ENCODE measurements at places on chromosomes 16 and 17. TPM values are rescaled to one million over a fixed set of nuclear protein-coding genes. Genes with fewer than 3 reads are reported as not detected.

DNA sequence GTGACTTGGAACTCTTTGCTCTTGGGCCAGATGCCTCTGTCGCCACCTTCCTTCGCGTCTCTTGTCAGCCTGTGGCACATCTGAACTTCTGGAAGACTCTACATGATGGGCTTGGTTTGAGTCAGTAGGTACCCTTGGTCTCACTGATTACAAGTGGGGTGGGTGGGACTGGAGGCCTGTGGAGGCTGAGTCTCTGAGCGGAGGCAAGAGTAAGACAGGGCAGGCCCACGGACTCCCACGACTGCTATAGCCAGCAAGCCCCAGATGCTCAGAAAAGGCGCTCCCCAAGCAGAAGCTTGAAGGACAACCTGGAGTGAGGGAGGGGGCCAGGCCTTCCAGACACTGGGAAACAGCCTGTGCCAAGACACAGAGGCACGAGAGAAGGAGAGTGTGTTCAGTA is 145.7 kb downstream of the SNX29 start:
- DNase-seq = no peak

GRCh38 chr16:65038100-65038499 is 83.8 kb downstream of the CDH11 start:
- DNase-seq = no peak

- DNase-seq = no peak
Observed at GRCh38 chr16:87575027-87575804, 27.1 kb upstream of the JPH3 start.

DNA sequence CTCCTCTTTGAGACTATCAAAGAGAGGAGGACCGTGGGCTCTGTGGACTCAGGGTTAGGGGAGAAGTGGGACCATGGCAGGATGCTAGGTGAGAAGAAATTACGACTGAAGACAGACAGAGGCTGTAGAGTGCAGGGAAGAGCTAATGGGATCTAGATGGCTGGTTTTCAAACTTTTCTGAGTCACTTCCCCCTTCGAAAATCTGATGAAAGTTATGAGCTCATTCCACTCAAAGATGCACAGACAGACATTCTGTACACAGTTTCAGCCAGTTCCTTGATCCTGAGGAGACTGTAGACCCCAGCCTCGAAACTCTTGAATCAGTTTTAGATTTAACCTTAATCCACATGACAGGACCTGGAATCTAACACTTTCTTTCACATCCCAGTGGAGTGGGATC is 40.7 kb downstream of the RGS9 start:
- DNase-seq = no peak

GRCh38 chr17:80285237-80285920 is 24.7 kb downstream of the RNF213 start:
- DNase-seq = no peak

DNA sequence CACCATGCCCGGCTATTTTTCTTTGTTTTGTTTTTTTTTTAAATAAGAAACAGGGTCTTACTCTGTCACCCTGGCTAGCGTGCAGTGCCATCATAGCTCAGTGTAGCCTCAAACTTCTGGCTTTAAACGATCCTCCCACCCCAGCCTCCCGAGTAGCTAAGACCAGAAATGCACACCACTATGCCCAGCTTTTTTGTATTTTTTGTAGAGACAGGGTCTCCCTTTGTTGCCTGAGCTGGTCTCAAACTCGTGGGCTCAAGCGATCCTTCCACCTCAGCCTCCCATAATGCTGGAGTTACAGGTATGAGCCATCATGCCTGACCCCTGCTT is 59.7 kb downstream of the WWP2 start:
- DNase-seq = no peak

DNA sequence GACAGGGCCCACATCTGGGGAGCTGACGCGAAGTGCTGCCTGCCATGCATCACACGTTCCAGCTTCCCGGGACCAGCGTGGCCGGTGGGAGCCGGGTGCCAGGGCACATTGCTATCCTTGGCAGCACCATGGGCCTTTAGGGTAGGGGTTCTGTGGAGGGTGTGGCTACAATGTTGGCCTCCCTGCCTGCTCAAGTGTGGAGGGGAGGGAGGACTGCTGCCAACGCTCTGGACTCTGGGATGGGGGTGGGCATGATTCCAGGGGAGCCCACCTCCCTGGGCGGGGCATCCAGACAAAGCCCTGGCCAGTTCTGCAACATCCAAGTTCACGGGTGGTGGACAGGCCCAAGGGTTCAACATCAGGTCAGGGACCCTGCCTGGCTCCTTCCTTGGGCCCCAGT is 13.9 kb downstream of the GRB7 start:
- no peak for DNase-seq

GRCh38 chr17:39530513-39530912 is 69.2 kb downstream of the CDK12 start:
- DNase-seq = no peak

DNA sequence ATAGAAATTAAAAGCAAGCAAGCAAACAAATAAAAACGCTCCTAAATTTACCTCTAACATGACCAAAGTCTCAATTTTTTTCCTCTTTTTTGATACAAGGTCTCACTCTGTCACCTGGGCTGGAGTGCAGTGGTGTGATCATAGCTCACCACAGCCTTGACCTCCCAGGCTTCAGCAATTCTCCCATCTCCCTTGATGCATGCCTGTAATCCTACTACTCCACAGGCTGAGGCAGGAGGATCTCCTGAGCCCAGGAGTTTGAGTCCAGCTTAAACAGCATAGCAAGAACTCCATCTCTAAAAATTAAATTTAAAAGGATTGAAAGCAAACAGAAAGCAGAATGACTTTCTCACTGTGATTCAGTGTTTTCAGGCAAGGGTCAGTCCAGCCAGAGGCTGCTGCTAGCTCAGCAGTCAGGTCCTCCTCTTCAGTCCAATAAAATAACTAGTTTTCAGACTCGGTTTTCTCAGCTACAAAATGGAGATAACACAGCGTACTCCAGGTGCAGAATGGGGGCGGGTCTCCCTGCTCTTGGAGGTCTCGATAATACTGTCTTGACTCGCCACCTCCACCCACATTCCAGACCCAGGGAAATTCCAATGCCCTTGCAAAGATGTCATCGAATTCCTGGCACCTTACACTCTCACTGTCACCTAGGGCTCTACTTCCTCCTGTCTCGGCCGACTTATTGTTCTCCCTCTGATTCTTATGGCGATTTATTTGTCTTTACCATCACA is 20.7 kb upstream of the MRTFB start:
- no peak for DNase-seq

DNA sequence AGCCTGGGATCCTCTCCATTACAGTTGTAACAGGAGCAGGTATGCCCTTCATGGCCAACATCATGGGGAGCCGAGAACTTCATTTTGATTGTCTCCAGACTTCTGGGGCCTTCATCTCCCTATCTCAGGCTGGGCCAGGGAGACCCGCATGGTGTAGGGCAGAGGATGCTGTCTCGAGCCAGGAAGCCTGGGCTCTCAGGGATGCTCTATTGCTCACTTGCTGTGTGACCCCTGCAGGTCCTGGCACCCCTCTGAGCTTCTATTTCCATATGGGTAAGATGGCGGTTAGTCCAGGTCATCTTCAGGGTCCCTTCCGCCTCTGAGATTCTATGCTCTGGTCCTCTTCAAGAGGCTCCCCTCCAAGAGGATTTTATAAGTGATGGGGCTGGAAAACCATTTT is 20.6 kb upstream of the RNF135 start:
- DNase-seq = no peak

- DNase-seq = no peak
Observed at GRCh38 chr17:73410586-73411312, 98.9 kb upstream of the CDC42EP4 start.

- DNase-seq = no peak
Observed at GRCh38 chr17:28669918-28670317, 7.9 kb downstream of the SUPT6H start.

- no peak for DNase-seq
Observed at GRCh38 chr17:76492123-76492988, 8.9 kb downstream of the RHBDF2 start.

DNA sequence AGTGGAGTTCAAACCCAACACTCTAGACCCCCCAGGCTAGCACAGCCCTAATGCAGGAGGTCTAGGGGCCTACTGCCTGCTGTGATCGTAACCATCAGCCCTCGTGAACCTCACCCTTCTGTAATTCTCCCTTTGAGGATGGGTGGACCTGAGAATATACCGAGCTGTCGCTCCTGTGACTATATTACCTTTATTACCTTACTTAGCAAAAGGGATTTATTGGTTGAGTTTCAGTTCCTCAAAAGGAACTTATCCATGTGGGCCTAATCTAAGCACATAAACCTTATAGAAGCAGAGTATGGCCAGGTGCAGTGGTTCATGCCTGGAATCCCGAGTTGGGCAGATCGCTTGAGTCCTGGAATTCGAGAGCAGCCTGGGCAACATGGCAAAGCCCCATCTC is 19.2 kb upstream of the EMP2 start:
- no peak for DNase-seq

- DNase-seq = no peak
Observed at GRCh38 chr16:67940446-67941089, 3.4 kb downstream of the LCAT start.

GRCh38 chr17:604765-605164 is 109.9 kb downstream of the VPS53 start:
- DNase-seq = no peak

The TEX19 gene
- polyA plus RNA-seq = not detected

The SMIM5 gene
- 1.7 TPM for polyA plus RNA-seq

The PPY gene
- polyA plus RNA-seq = 0.43 TPM

The TPPP3 gene
- polyA plus RNA-seq = 52.6 TPM

The C16orf86 gene
- polyA plus RNA-seq = 4.3 TPM

The STAT5A gene
- 5.4 TPM for polyA plus RNA-seq

The KRTAP1-1 gene
- not detected for polyA plus RNA-seq

The KRT31 gene
- not detected for polyA plus RNA-seq

The TBKBP1 gene
- polyA plus RNA-seq = 27.0 TPM

The ADAD2 gene
- polyA plus RNA-seq = 0.16 TPM

Measured in left renal pelvis (tissue), 4 donors.